RWPE2 (cell line): ENCODE measurements at places on chromosomes 6 and 20.

DNA sequence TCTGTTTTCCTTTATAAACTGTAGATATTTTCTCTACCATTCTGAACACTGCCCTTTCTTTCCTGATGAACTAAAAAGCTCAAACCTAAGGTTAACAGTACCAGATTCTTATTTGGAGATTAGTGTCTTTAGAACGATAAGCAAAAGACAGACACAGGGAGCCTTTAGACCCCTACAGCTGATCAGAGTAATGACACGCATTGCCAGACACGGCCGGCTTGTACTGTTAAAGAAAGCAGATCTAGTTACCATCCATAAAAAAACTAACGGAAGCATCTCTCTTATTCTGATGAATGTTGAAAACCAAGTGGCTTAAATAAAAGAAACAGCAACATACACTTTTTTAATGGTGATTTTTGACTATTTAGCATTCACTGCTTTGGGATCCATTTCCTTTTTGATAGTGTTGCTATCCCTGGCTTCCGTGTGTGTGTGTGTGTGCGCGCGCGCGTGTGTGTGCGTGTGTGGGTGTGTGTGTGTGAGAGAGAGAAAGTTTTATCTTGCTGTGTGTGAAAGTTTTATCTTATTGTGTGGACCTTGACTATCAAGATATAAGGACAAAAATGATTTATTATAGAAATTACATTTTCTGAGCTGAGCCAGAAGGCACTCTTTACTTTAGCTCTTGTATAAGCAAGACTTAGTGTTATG lies 95.6 kb upstream of the SLC35B3 start:
- no peak for DNase-seq

DNA sequence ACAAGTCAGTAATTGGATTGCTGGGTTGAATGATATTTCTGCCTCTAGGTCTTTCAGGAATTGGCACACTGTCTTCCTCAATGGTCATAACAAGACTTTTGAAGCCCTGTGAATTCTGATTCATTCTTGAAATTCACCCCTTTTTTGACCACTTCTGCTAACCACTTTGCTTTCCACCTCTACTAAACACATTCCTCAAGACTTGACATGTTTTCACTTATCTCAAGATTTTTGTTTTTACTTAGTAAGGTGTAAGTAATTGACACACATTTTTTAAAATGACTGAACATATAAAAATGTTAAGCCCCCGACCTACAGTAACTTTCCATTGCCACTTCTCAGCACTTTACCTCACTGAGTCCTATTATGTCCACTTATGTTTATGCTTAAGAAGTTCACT lies 239.1 kb downstream of the GRM1 start:
- DNase-seq = no peak

DNA sequence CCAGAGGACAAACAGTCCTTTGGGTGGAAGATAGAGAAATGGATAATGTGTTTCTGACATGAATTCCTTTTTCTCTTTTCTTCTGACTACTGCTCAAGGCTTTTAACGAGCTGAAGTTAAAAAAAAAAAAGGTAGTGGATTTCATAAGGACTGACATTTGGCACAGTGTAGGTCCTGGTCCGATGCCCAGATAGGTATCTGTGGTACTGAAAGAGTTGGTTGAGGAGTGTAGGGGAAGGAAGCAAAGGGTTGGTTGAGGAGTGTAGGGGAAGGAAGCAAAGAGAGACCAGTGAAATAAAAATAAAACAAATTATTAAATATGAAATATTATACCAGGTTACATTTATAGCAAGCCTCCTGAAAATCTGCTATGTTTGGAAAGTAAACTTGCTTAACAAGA lies 11.8 kb downstream of the UTRN start:
- DNase-seq = no peak

- no peak for DNase-seq
Observed at GRCh38 chr20:17995967-17996819, 27.4 kb downstream of the MGME1 start.

- DNase-seq = peak; percentile 80
Observed at GRCh38 chr6:37137201-37138090, 32.5 kb upstream of the PIM1 start.
